GM23338 (cell line): ENCODE measurements at places on chromosomes 13 and 19. TPM values are rescaled to one million over a fixed set of nuclear protein-coding genes. Genes with fewer than 3 reads are reported as not detected.

DNA sequence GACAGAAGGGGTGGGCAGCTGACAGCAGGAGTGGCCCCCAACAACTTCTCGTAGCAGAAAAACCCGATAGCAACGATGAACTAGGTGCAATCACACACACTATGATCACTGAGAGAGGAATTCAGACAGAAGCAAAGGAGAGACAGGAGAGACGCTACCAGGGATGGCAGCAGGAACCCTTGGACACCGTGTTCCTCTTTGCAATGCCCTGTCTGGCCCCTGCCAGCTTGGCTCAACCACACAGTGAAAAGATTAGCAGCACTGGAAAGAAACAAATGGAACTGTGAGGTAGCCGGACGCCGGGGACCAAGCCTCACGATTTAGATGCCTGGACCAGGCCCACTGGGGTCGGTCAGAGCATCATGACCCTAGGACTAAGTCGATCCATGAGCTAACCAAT is 23.6 kb downstream of the DCAF15 start:
- no peak for DNase-seq

DNA sequence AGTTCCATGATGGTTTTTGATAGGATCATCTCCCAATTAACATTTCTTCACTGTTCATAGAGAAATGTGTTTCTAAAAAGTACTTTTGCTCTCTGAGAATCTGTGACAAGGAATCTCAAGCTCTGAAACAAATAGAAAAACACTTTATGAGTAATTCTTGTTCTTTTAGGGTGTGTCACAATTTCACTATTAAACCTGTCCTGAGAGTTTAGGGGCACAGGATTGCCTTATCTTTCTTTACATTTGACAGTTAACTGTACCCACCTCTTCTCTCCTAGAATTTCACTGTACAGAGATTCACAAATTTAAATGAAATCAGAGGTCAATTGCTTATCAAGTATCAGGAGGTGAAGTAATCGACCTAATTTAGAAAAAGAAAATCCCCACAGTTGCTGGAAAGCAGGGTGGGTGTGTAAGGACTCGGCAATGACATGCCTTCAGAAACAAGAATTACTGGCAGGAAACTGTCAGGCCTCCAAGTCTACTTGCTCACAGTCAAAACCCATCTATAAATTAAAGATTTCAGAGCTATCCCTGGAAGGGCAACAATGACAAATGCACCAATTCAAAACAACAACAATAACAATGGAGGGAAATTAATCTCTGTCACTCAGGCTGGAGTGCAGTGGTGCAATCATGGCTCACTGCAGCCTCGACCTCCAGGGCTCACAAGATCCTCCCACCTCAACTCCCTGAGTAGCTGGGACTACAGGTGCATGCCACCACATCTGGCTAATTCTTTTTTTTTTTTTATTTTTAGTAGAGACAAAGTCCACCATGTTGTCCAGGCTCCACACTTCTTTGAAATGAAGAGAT is 250.2 kb downstream of the ABCC4 start:
- no peak for DNase-seq

- no peak for DNase-seq
Observed at GRCh38 chr13:73924607-73925006, 209.6 kb downstream of the KLF12 start.

Gene KRTDAP
- not detected in 2 replicates for total RNA-seq

GRCh38 chr19:3658004-3658869 is 31.6 kb upstream of the CACTIN start:
- no peak for DNase-seq

Gene CCNA1
- total RNA-seq = 7.4 and 8.1 TPM in 2 replicates

GRCh38 chr19:31146015-31146414 is 203.2 kb downstream of the TSHZ3 start:
- DNase-seq = no peak

Gene EFNA2
- 8.2 and 10.3 TPM in 2 replicates for total RNA-seq

DNA sequence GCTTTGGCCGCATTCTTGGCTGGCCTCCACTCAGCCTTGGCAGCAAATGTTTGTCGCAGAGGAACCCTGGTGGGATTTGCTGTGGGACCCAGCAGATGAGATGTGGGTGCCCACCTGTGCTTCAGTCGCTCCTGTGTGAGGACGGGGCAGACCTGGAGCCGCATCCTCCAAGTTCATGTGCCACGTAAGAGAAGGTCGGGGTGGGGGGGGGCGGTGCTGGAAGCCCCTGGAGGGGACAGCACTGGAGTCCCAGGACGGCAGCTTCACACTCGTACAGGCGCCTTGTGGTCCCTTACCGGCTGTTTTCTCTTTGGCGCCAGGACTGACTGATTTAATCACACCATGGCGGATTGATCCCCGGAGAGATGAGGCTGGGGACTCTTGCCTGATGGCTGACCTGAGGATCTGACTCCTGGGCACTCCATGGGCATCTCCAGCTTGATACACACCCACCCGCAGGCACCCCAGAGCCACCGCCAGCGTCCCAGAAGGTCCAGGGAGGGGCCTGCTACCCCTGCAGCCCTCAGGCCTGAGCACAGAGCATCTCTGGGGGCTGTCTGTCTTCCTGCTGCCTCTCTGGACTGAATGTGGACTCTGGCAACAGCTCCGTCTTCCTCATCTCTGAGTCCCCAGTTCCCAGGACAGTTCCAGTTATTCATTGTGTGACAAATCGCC is 10.0 kb upstream of the GRTP1 start:
- DNase-seq = no peak

- DNase-seq = no peak
Observed at GRCh38 chr13:112453207-112453829, 77.2 kb downstream of the SPACA7 start.

DNA sequence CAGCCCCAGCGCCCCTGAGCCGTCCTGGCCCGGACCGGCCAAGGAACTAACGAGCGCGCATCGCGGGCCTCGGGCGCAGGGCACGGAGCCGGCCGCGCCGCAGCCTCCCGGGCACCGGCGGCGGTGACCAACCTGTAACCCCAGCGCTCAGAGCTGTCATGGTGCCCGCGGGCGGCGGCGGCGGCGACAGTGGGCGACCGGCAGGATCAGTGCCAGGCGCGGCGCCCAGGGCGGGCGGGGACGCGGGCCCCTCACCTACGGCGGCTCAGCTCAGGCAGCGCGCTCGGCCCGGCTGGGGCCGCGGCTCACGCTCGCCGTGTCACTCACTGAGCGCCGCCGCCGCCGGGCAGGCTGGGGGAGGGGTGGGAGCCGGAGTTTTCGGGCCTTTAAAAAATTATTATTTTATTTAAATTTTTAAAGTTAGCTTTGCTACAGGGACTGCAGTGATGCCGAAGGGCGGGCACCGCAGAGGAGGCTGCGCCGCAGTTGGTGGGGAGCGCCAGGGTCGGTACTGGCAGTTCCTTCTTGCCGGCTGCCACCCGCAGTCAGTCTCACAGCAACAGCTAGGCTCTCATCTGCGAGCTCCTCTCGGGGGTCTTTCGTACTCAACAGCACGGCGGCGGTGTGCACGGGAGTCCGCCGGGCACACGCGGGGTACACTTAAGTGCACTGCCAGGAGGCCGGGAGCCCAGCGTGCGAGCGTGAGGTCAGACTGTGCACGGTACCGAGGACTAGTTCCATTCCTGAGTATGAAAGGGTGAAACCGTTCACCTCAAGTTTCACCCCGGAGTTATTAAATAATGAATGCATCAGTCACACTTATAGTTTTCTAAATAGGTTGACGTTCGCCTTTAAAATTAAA is at the start of gene NALCN:
Gene NALCN (minus strand): TSS at position 328 of the 862 bp plus-strand sequence. CDS start 17,382 bp downstream, outside the sequence.
- DNase-seq = peak; percentile 59

Gene CEACAM8
- total RNA-seq = not detected in 2 replicates

- DNase-seq = no peak
Observed at GRCh38 chr19:35629332-35629633, 447 bp downstream of the RBM42 start.

Gene LIM2
- not detected in 2 replicates for total RNA-seq

Gene TINCR
- 0.97 and 3.9 TPM in 2 replicates for total RNA-seq

DNA sequence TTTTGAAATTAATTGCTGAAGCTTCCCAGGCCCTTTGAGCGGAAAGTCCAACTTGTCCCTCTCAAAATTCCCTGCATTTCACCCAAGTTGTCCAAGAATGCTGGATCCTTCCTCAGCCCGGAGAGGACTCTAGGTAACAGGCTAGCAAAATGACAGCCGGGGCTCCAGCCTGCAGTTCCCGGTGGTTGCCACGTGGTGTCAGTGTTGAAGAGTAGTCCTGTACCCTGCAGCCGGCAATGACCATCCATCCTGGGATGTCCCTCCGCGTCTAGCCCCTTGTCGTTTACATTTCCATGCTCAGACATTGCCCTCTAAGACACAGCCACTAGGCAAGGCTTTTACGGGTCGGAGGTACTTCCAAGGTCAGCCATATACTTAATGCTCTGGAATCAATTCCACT is 31.4 kb upstream of the MTIF3 start:
- peak; percentile 90 for DNase-seq

- DNase-seq = no peak
Observed at GRCh38 chr19:15468675-15469512, 4.5 kb upstream of the RASAL3 start.

GRCh38 chr13:110123041-110123809 is 183.7 kb downstream of the COL4A1 start:
- no peak for DNase-seq

Gene KIR3DL2
- total RNA-seq = not detected in 2 replicates

- peak; percentile 51 for DNase-seq
Observed at GRCh38 chr13:100235311-100235901, 146.5 kb downstream of the PCCA start.

DNA sequence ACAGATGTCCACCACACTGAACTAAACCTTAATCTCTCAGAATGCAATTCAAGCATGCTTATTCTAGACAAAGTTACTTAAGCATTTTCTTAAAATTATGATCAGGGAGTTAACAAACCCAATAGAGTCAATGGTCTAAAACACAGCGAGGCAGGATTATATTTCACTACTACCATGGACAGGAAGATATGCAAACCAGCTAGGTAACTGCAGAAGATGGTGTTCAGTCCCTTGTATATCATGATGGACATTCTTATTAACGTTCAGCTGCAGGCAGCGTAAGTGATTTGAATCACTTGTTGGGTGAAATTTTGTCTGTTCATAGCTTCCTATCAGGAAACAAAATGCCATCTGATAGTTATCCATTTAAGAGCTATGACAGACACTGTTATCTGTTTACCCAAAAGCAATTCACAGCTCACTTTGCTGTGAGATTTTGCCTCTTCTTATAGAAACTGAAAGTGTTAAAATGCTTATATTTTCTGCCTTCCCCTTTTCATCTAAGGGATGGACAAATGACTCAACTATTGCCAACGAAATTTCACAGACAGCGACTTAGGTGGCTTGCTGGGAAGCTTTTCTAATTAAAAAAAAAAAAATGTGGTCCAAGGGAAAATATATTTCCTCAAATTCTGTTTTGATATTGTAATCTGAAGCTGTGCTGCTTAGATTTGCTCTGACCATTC is 591.9 kb downstream of the DACH1 start:
- DNase-seq = no peak

Gene C13orf42
- total RNA-seq = 9.4 and 24.5 TPM in 2 replicates

DNA sequence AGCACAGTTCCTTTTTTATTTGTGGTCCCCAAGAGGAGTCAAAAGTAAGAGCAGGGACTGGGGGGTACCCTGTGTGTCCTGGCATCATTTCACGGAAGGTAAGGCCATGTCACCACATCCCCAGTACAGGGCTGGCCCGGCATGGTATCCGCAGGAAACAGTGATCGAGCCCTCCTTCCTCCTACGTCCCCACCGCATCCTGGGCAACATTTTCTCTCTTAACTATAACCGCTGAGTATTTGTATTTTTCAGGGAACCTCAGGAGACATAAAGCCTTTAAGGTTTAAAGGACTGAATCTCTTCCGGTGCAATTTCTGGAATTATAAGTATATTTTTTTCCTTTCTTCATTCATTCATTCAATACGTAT is 13.6 kb upstream of the LATS2 start:
- DNase-seq = no peak

- no peak for DNase-seq
Observed at GRCh38 chr19:30879736-30880135, 469.5 kb downstream of the TSHZ3 start.

DNA sequence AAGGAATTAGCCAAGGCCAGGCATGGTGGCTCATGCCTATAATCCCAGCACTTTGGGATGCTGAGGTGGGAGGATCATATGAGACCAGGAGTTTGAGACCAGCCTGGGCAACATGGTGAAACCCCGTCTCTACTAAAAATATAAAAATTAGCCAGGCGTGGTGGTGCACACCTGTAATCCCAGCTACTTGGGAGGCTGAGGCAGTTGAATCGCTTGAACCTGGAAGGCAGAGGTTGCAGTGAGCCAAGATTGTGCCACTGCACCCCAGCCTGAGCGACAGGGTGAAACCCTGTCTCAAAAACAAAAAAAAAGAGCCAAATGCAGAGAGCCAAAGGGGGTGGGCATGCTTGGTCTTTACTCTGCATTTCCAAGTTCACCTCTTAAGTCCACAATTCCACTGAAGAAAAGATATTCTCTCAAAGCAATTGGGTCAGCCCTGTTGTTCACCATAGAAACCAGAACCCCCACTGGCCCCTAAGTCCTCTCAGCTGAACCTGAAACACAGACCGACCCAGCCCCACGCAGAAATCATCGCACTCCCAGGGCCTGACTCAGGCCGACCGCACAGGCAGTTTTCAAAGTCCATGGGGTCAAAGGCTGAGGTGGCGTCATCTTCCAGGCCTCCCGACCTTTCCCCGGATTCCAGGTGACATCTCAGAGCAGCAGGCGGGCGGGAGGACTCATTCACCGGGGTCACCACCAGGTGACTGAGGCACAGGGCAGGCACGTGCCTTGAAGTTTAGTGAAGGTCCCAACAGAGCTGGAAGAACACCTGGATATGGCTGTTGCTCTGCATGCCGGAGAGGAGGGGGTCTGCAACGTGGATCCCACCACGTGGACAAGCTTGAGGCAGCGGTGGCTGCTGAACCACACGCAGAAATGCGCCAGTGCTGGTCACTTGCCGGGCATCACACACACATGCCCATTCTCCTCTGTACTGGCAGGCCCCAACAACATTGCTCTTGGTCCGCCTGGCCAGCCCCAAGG is 33.1 kb downstream of the SLC25A42 start:
- DNase-seq = no peak

- DNase-seq = no peak
Observed at GRCh38 chr19:10173527-10173926, 21.2 kb downstream of the DNMT1 start.

DNA sequence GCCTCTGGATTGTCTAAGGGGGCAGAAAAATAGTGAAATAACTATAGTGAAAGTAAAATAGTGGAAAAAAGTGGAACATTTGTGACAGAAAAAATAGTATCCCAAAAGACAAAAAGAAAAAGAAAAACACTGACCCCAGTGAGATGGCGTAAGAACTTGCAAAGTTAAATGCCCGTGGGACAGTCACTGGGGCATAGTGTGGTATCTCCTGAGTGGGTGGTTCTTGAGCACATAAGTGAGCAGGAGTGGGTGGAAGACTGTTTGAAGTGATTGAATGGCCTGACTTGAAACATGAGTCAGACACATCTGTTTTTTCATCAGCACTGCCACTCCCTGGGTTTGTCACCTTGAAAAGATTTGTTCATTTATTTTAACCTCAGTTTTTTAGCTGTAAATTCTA is 2.5 kb downstream of the ZNF430 start:
- DNase-seq = no peak

DNA sequence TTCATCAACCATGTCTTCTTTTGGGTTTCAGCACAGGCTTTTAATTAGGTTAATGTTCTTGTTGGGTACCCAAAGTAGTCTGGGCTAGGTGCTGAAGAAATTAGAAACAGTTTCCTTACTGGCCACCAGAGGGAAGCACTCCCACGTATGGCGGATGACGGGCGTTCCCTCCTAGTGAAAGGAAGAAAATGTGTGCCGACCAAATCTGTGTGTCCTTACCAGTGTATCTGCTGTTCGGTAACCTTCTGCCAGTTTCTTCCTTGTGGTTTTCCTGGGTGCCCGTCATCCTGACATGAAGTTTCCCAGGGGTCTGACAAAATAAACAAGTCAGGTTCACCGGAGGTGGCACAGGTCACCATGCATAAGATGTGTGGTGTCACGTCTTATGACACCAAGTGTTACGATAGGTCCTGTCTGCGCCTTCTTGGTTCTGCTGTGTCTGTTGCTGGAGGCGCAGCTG is 6.0 kb upstream of the WDR88 start:
- peak; percentile 82 for DNase-seq

Gene LILRA6
- not detected in 2 replicates for total RNA-seq
